ENCODE measurements at places on chromosomes 6 and 20.

- peak; percentile 56 for DNase-seq
Measured at GRCh38 chr6:30884521-30885480, 482 bp downstream of the DDR1 start.

GRCh38 chr6:167547328-167547692, 222.4 kb downstream of the TTLL2 start:
- no peak for DNase-seq

- peak; percentile 41 for DNase-seq
Measured at GRCh38 chr20:7375905-7376304, 564.4 kb downstream of the HAO1 start.

GRCh38 chr20:51350941-51351631, 191.4 kb downstream of the NFATC2 start:
- DNase-seq = no peak

GRCh38 chr6:158226655-158227512, 58.7 kb downstream of the GTF2H5 start:
- no peak for DNase-seq

- DNase-seq = no peak
Measured at GRCh38 chr6:40958738-40959137, 80.3 kb downstream of the UNC5CL start.

GRCh38 chr6:97915537-97915936, 632.5 kb upstream of the MMS22L start:
- DNase-seq = no peak

- no peak for DNase-seq
Measured at GRCh38 chr6:138196122-138196738, 22.1 kb downstream of the PBOV1 start.

- DNase-seq = no peak
Measured at GRCh38 chr6:154113392-154113791, 74.4 kb downstream of the OPRM1 start.

- no peak for DNase-seq
Measured at GRCh38 chr20:44396369-44397130, 41.1 kb downstream of the HNF4A start.

DNA sequence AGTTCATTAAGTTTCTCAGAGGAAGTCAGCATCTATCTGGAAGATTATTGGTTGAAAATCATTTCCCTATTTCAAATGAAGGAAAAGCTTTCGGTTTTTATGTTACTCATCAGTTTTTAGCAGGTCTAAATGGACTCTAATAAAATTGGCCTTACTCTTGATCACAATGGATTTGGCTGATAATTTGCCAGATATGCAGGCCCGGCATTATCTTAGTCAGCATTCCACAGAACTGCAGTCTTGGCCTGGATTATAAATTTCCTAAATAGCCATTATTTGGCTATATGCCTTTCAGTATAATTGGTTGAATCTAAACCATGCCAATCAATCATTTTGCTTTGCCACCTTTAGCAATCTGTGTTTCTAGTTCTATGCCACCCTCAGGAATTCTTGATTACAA, 91.7 kb upstream of the KCNQ5 start:
- no peak for DNase-seq

DNA sequence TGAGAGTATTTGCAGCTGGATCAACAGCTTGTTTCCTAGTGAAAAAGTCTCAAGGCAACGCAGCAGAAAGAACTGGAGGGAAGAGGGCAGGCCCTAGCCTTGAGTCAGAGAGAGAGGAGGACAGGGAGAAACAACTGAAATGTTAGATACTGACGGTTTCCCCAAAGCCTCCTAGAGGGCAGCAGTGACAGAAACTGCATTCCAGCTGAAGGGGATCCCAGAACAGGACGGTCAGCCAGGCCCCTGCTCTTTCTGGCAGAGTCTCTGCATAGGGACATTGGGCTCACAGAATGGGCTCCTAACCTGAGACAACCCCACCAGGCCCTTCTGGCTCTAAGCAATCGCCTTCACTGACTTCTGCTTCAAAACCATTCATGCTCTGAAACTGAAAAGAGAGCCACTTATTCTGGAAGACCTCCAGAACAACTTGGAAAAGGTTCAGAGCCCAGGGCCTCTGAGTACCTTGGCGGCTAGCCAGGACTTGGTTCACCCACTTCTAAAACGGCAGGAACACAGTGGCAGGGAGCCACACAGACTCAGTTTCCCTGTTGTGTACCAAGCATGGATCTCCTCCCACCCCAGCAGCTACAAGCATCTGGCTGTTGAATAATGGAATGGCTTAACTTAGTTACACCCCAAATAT, 72.9 kb downstream of the PSMB1 start:
- DNase-seq = no peak
